Urinary bladder (tissue), 4 donors: ENCODE measurements at places on chromosomes 6 and 20. TPM values are rescaled to one million over a fixed set of nuclear protein-coding genes. Genes with fewer than 3 reads are reported as not detected.

OR12D3 gene
- not detected for total RNA-seq

SLC17A1 gene
- not detected for total RNA-seq

PERP gene
- 27.6 TPM for total RNA-seq

ZFP57 gene
- total RNA-seq = not detected

DDO gene
- 0.63 TPM for total RNA-seq

GPR31 gene
- not detected for total RNA-seq

FAM217A gene
- total RNA-seq = not detected

OLIG3 gene
- not detected for total RNA-seq

OTOR gene
- total RNA-seq = 0.16 TPM

LCA5 gene
- 23.3 TPM for total RNA-seq

SLC26A8 gene
- 0.11 TPM for total RNA-seq

TTI1 gene
- 35.7 TPM for total RNA-seq

TFEB gene
- 4.3 TPM for total RNA-seq

BPIFB2 gene
- not detected for total RNA-seq

RAET1L gene
- total RNA-seq = not detected

GPLD1 gene
- total RNA-seq = 4.8 TPM

HDGFL1 gene
- total RNA-seq = not detected

SMLR1 gene
- not detected for total RNA-seq

CHMP4B gene
- total RNA-seq = 33.5 TPM

PHACTR1 gene
- 4.3 TPM for total RNA-seq

CAGE1 gene
- not detected for total RNA-seq

NOP56 gene
- total RNA-seq = 75.1 TPM

KIZ gene
- total RNA-seq = 32.9 TPM
